ENCODE measurements at places on chromosomes 1 and 21.
A peak's percentile ranks its signal among the peaks of the same experiment; 100 is the strongest.

DNA sequence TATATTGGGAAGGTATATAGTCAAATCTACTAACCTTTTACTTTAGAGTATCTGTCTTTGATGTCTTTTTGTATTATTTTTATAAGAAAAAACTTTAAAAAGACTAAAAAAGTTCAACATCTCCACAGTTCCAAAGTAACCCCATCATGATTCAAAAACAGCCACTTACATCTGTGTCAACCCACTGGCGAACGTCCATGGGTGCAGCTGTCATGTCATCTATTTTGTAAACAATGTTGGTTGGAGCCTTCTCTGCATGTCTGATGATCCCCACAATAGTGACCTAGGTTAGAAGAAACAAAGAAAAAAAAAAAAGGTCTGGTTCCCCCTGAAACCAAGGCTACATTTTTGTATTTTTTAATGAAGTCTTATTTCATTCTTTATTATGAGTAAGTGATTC is 28.0 kb upstream of the SMPDL3B start:
- no peak for DNase-seq

GRCh38 chr1:48027533-48027835 is 30.3 kb upstream of the TRABD2B start:
- no peak for DNase-seq

DNA sequence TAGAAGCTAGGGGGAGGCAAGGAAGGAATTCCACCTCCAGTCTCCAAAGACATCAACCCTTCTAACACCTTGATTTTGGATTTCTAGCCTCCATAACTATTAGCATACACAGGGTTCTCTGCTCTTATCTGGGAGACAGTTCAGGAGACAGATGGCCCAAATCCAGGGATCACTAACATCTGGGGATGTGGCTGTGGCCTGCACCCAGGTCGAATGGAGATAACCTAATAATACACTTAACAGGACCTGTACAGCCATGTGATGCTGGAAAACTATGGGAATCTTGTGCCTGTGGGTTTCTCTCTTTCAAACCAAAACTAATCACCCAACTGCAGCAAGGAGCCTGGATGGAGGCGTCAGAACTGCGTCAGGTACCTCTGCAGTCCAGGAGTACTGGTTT is 47.6 kb downstream of the KIAA0319L start:
- DNase-seq, result no peak

DNA sequence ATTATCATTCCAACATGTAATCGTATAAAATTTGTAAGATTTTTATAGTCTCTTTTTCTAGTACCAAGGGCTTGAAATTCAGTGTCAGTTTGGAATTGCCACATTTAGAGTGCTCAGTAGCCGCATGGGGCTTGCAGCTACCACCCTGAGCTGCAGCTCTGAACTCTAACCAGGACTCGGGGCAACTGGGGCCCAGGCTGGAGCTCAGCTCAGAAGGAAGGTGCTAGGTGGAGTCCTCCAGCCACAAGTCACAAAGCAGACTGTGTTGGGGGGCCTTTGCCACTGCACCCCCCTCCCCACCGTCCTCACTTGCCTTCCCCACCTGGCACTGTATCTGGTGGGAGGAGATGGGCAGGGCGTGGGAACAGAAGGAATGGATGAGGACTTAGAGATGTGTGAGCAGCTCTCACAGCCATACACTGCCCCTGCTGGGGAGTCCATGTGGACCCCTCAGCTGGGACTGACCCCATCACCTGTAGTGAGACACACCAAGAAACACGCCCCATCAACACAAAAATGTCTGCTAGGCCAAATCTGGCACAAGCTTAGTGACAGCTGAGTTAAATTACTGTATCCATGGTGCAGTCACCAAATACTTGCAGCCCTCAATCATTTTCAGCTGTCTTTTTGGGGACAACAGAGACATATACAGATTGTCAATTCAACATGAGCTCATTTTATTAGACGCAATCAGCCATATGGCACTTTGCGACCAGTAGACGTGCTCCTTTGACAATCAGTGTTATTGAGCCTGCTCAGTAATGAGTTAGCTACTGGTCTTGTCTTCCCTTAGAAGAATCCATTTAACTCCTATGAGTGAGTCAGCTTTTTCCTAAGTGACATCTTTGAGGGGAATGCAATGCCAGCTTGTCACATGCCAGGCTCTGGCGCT is 241.7 kb upstream of the RAB4A start:
- DNase-seq, result no peak

DNA sequence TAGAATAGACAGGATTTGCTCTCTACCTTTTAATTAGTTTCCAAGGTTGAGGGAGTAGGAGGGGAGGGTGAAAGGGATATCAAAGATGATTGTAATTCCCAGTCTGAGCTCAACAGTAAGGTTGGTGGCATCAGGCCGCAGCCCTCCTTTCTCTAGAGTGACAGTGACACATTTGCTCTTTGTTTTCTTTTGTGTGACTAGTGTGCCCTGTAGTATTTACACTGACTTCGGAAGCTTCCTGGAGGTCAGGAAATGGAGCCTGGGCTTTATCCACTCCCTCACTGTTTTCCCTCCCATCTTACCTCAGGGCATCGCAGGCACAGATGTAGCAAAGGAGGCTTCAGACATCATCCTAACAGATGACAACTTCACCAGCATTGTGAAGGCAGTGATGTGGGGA is 44.7 kb upstream of the LAX1 start:
- DNase-seq, result no peak

DNA sequence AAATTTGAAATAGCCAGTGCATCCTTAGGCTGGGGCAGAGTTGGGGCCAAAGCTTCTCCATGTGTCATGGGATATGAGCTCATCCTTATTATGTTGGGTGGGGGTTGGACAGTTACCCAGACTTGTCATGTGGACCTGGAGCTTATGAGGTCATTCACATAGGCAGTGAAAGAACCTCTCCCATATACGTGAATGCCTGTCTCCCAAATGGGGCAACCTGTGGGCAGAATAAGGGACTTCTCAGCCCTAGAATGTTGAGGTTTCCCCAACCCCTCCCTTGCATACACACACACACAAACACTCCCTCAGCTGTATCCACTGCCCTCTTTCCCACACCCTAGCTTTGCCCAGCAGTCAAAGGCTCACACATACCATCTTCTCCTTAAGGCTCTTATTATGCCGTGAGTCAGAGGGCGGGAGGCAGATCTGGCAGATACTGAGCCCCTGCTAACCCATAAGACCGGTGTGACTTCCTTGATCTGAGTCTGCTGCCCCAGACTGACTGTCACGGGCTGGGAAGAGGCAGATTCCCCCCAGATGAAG is 2.3 kb upstream of the IVL start:
- no peak for DNase-seq

DNA sequence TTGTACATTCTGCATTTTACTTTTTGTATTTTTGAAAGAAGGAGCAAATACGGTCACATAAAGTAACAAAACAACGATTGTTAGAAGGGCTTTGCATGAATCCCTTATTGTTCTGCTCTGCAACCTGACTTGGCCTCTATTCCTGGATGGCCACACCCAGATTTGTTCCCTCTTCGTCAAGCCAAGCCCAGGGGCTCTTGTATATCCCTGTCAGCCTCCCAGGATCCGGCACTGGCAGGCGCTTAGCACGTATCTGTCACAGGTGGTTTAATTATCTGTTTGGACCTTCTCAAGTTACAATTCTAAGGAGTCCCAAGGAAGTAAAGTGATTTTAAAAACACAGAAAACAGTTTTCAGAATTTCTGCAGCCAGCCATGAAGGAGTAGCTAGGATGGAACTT is 28.0 kb downstream of the CRYAA start:
- DNase-seq, result no peak

- no peak for DNase-seq
Measured at GRCh38 chr1:17958704-17959103, 148.9 kb upstream of the IGSF21 start.

DNA sequence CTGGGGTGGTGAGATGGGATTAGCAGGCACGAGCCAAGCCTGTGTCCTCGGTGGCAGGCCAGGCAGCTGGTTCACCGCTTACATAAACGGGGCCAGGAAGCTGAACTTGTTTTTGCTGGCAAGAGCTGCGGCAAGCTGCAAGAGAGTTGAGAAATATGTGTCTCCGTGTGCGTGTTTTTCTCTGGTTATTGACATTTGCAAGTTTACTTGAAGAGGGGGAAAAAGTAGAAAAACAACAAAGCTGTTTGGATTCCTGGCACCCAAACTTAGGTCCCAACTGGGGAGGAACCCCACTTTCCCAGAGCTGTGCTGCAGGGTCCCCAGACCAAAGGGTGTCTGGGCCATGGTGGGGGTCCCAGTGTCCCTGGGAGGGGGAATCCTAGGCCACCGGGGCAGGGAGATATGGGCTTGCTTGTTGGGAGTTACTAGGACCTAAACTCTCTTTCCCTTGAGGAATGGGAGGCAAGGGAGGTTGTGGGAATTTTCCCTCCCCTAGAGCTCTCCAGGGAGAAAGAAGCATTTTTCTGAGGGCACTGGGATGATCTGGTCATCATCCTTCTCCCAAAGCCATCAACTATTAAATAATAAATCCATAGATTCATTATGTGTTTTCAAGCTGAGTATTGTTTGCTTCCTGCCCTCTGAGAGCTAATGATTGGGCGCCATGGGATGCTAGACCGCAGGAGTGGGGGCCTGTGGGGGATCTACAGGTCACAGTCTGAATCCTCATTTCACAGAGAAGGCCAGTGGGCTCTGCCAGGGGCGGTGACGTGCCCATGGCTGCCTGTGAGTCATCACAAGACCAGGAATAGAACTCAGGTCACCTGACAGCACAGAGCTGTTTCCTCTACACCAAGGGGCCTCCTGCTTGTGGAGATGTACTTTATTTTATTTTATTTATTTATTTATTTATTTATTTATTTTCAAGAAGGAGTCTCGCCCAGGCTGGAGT is 14.8 kb downstream of the IL6R start:
- peak; percentile 33 for DNase-seq

- no peak for DNase-seq
Measured at GRCh38 chr21:18244671-18245463, at the start of gene CHODL. CHODL (plus strand) TSS chr21:18244833; CDS start chr21:18245224, 391 bp downstream.

DNA sequence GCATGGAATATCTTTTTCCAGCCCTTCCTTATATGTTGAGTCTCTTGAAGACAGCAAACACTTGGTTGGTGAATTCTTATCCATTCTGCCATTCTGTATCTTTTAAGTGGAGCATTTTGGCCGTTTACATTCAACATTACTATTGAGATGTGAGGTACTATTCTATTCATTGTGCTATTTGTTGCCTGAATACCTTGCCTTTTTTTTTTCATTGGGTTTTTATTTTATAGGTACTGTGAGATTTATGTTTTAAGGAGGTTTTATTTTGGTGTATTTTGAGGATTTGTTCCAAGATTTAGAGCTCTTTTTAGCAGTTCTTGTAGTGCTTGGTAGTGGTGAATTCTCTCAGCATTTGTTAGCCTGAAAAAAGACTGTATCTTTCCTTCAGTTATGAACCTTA is 60.6 kb upstream of the ASPM start:
- no peak for DNase-seq

GRCh38 chr1:184022668-184023067 is 14.9 kb downstream of the COLGALT2 start:
- DNase-seq, result no peak

- DNase-seq, result no peak
Measured at GRCh38 chr1:29029667-29030066, 94.0 kb downstream of the TMEM200B start.

- DNase-seq, result no peak
Measured at GRCh38 chr1:43352881-43353280, 5.9 kb upstream of the CDC20 start.

- no peak for DNase-seq
Measured at GRCh38 chr1:168391851-168392681, 111.4 kb downstream of the TBX19 start.

DNA sequence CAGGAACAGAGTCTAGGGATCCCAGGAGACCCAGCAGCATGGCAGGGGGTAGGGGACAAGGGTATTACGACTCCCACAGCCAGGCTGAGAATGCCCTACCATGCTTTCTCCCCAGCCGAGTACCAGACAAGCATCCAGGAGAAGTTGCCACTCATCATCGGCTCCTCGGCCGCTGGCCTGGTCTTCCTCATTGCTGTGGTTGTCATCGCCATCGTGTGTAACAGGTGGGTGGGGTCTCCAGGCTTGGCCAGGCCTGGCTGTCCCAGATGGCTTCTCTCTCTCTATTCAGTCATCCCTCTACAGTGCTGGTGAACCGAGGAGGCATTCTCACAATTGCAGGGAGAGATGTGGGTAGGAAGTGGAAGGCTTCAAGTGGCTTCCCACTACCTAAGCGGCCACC is 77.3 kb downstream of the LACTBL1 start:
- no peak for DNase-seq

GRCh38 chr21:17733209-17733608 is 85.9 kb downstream of the C21orf91 start:
- DNase-seq, result no peak

- DNase-seq, result no peak
Measured at GRCh38 chr1:226510453-226510852, 38.1 kb upstream of the STUM start.

DNA sequence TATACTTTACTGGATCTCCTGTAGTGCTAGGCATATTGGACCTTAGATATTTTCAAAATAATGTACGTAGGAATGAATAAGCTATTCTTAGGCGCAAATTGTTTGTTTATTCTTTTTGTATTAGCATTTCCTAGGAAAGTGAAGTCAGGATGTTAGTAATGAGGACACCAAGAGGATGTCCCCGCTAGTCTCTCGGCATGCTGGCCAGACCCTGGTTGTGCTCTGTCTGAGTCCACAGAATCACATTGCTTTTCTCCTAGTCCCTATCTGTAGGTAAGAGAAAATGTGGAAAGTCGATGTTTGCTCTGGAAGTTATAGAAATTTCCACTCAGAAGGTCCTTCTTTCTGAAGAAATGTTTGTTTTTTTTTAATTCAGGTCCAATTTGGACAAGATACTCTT is 31.1 kb downstream of the DNM3 start:
- no peak for DNase-seq

Data from esophagus squamous epithelium (tissue), 5 donors.